Activated CD8-positive, alpha-beta memory T cell treated with anti-CD3 and anti-CD28 coated beads for 1 hour (primary cell): ENCODE measurements at places on chromosomes 6 and 20.

DNA sequence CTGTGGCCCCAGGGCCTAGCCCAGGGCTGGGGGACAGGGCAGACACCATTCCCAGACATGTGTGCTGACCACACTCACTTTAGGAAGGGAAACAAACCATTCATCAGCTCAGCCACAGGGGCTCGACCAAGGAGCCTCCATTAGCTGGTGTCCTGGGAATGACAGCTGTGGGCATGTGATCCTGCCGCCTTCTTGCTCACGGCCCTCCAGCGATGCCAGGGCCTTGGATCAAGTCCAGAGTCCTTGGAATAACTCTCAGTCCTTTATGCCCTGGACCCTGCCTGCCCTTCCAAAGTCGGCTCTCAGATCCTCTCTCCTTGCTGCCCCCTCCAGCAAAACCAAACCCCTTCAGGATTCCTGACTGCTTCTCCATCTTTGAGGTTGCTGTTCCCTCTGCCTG, 165.0 kb upstream of the RNF24 start:
- no peak for DNase-seq

DNA sequence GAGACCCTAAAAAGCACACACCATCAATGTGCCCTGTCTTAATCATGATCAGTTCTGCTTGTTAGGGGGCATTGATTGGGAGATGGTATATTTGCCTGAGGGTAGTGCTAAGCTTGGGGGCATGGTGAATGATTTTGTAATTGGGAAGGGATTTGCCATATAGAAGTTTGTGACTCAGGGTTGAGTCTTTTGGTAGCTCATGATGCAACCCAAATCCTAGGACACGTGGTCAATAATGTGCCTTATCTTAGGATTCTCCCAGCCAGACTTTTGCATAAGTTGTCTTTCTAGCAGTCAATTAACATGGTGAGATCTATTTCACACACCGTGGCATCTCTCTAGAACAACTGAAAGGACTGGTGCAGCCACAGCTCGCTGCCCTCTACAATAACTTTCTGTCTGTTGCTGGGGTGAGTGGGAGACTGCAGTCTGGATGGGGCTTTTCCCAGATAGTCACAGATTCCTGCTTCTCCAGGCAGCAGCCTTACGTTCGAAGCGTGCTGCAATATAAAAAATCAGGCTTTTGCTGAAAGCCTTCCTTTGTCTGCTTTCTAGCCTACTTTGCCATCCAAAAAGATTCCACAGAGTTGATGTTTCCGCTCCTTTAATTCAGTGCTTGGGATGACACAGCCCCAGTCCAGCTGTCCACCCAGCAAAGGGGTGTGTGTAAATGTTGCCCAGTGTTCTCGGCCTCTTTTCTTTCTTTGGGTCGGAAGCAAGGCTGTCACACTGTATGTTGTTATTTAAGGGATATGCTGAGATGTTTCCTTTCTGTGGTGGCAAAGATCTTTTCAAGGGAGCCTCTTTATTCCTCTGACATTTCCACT, 58.9 kb downstream of the ID4 start:
- DNase-seq = no peak

GRCh38 chr6:138188278-138188941, 26.7 kb downstream of the ARFGEF3 start:
- no peak for DNase-seq

- DNase-seq = no peak
Observed at GRCh38 chr6:9623228-9623832, 791.5 kb downstream of the TFAP2A start.

DNA sequence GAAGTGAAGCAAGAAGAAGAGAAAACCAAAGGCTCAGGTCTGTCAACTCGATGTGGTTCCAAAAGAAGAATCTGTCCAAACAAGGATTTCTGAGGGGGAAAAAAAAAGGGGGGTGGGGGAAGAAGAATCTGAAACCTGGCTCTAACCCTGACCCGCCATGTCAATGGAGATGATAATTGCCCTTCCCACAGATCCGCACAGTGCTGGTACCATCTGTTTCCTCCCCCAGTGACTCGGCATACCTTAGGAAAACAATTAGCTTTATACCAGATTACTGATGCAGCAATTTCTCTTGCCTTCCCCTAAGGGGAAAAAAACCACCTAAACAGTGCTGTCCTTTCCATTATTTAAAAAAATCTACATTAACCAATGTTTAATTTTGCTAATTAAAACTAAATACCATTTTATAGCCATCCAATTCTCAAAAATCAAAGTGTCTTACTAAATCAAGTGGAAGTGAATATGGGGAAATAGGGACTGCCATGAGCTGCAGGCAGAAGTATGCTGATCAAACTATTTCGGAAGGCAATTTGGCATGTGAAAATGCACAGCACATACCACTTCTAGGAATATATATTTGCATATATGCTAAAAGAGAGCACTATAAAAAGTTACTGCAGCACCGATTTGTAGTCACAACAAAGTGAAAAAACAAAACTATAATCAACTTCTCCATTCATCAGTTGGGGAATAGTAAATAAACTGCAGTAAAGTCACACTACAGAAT, 46.8 kb downstream of the MAP7 start:
- no peak for DNase-seq

- DNase-seq = no peak
Observed at GRCh38 chr6:100382031-100382430, 82.7 kb downstream of the SIM1 start.

GRCh38 chr20:36096435-36096834, 58.1 kb upstream of the EPB41L1 start:
- no peak for DNase-seq

DNA sequence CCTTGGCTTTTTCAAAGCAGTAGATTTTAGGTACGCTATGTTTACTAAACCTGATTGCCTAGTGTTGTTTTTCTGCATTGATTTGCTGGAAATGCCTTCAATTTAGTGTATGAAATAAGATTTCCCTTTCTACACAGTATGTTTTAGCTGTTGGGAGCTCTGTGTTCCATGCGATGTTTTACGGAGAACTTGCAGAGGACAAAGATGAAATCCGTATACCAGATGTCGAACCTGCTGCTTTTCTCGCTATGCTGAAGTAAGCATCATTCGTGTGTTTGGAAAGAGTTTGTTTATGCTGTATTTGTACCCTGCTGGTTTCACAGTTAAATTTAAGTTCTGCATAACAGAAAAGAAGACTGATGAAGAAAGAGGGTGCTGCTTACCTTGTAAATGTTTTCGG, 1.9 kb downstream of the BTBD3 start:
- no peak for DNase-seq

GRCh38 chr6:56837322-56837894, 117.5 kb upstream of the BEND6 start:
- no peak for DNase-seq

DNA sequence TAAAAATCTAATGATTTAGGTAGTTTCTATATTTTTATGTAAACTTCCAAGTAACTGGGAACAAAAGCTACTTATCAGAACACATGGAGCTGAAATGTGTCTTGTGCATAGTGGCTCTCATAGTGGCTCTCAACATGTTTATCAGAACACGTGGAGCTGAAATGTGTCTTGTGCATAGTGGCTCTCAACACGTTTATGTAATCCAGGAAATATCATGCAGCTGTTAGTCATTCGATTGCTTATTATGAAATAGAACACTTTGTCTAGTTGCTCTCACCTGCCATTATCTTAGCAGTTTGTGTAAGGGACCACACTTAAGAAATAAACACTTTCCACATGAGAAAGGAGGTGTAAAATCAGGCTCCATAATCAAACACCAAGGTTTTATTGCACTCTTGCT, 119.2 kb upstream of the ASCC3 start:
- no peak for DNase-seq

DNA sequence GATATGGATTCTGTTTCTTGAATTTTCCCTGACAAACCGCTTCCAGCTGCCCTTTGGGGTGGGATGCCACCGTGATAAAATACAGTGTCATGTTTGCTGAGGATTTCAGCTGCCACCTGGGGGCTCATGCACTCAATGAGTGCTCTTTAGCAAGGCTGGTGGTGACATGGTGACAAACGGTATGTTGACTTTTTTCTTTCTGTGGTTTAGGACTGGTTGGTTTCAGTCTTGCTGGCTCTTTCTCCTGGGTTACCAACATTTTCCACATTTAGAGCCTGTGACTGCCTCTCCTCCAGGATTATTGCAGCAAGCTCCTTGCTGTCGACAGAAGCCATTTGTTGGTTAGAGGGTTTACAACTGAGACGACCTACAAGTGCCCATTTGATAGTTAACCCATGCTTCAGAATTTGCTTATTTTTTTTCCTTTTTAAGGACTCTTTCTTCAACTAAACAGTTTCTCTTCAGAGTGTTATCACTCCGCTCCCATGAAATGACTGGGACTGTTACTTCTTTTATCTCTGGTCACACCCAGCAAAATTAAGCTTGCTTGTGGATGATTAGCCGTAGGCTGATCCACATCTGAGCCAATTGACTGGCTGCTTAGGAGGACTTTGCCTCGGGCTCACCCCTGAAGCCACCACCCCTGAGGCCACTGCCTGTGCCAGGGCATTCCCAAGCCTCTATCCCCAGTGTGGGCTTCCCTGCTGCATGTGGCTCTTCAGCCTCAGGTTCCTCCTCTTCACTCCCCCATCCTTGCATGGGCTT, 48.4 kb upstream of the CDYL start:
- DNase-seq = no peak

- DNase-seq = no peak
Observed at GRCh38 chr6:152636609-152637295, 410 bp downstream of the SYNE1 start.

DNA sequence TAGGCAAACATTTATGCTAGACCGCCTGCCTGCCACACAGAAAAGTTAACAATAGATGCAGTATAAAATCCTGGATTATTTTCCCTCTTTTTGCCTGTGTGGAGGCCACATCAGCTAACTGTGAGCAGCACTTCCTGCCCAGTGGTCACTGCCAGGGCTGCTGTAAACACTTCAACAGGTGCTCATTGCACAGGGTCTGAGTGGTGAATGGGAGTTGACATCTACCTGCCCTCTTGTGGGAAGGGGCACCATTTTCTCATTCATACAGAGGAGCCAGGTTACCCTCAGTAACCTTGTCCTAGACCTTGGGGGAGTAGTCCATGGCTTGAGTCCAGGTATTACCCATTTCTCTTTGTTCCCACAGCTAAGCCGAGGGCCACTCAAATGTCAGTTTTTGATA, 235.3 kb downstream of the TMEM242 start:
- DNase-seq = no peak

DNA sequence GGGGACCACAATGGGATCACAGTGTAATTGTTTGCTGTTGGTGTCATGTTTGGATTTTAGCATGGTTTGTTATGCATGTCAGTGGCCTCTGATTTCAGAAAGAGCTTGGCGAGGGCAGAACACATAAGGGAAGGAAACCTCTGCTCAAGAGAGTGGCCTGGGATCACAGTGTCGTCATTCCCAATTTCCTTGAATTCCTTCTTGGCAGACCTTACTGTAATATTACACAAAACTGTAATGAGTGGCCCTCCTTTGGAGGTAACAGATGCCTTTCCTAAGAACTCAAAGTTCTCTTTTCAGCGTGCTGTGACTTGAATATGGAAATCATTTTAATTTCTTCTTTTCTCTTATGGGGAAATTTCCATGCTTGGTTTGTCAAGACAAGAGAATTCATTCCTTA, 46.9 kb downstream of the JAG1 start:
- no peak for DNase-seq

DNA sequence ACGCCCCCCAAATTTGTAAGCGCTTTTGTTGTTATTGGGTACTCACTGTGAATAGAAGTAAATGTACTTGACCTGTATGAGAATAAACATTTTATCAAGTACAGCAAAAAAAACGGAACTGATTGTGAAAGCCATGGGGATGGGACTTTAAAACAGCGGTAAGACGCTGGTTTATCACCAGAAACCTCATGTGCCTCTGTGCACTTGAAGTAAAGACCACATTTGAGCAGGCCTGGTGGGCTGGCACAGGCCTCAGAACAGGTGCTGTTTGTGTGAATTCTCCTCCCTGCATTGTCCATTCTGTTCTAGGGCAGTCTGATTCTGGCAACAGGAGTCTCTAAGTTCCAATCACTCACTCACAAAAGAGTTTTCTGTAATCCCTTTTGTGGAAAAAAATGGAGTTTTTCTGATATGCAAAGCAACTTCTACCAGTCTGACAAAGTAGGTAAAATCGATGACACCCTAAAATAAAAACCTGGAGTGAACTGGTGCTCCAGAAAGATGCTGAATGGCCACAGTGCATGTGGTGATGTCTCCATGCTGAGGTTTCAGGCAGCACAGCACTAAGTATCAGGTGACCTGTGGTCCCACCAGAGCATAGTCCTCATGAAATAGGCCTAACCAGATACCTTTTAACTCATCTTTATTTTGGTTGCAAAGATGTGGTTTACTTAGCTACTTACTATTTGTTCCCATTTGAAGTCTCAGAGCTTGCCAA, 53.9 kb downstream of the STX7 start:
- DNase-seq = no peak

- no peak for DNase-seq
Observed at GRCh38 chr20:44593751-44594150, 11.4 kb downstream of the PKIG start.

DNA sequence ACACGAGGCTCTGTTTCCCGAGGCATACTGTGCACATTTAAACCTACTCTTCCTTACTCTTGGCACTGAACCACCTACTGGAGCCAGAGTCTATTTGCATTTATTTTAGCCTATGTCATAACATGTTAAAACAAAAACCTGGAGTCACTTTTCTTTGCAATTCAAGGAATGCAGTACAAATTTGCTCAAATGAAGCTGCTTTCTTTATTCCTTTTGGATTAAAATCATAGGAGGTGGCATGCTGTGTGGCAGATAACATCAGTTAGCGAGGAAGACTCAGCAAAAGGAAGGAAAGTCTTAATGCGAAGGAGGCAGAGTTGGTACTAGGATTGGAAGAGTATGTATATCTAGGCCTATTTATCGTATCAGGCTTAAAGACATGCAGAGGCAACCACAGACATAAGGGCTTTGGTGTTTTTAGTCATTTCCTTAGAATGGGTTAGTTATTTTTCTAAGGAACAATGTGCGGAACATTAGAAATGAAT, 92.9 kb downstream of the SAMD3 start:
- DNase-seq = no peak

GRCh38 chr20:38771621-38772020, 23.4 kb downstream of the ACTR5 start:
- DNase-seq = no peak

- DNase-seq = no peak
Observed at GRCh38 chr6:78460711-78461110, 406.6 kb upstream of the IRAK1BP1 start.

DNA sequence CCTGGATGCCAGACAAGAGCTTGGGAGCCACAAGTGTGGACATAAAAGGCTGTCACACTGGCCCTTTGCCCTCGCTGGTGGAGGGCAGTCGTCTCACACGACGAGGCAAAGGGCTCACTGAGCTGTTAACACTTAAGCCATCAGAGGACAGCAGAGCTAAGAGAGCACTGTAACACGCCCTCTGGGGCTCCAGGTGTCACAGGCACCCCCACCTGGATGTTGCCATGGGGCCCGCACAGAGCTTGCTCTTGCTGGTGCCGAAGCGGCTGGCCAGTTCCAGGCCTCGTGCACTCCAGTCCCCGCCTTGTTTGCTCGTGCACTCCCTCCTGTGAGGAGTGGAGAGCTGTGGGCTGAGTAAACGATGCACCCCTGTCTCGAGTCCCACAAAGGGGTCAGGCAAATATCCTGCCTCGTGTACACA, 37.4 kb downstream of the SLC35D3 start:
- no peak for DNase-seq

- no peak for DNase-seq
Observed at GRCh38 chr6:32790306-32790705, 26.5 kb downstream of the HLA-DOB start.

- DNase-seq = no peak
Observed at GRCh38 chr20:48785801-48786200, 42.0 kb downstream of the PREX1 start.

GRCh38 chr20:59382157-59382725, 81.8 kb downstream of the EDN3 start:
- no peak for DNase-seq
